Fibroblast of skin of abdomen (primary cell): ENCODE measurements at places on chromosomes 1 and 21.
A peak's percentile ranks its signal among the peaks of the same experiment; 100 is the strongest.

DNA sequence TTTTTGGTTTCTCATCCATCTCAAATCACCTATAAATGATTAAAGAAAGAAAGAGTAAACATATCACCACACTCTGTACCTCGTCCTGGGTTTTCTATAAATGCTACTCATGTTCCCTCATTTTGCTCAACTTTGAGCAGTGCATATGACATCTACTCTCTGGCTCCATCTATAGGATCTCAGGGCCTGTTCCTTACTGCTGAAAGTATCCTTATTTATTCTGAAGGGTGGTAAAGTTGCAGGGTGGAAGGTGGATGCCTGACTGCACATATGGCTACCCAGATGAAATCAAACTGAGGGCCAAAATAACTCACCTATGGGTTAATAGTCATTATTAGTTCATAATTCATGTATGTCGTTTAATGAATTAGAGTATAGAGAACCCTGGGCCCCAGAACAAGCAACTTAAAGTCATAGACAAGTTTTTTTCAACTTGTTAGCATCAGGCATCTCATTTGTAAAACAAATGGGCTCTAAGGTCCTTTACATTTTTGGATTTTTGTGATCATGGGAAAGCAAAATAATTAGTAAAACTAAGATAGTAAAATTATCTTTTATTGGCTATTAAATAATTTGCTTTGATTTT lies 46.5 kb downstream of the NCF2 start:
- peak; percentile 56 for DNase-seq

DNA sequence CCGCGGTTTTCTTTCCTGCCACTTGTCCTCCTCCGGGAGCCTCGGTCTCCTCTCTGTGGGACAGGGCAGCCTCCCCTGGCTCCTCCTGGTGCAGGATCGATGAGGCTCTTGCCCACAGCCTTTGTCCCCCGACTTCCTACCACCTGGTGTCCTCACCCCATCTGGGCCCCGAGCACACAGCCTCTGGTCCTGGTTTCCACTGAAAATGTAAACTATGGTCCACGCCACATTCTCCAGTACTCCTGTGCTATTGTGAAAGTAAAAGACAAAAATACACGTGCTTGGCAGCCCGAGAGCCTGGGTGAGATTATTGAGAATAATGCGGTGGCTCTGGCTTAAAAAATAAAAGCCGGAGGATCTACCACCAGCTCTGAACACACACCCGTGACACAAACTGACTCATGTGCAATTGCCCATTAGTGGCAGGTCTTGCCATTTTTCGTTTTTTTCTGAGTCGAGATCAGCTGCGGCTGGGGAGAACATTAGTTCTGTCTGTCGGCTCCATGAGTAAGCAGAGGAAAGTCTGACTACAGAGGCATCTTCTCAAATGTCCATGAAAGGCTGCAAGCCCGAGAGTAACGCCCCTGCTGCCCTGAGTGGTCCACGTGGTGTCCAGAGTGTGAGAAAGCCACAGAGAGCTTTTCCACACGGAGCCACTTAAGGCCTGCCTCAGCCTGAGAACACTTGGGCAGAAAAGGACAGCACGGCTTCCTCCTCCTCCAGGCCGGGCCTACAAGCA lies 5.7 kb upstream of the COL6A2 start:
- DNase-seq: peak; percentile 99

- no peak for DNase-seq
These were observed 6.1 kb downstream of the RNF223 start for GRCh38 chr1:1067860-1068516.

- DNase-seq: no peak
These were observed 10.3 kb downstream of the LAPTM5 start for GRCh38 chr1:30747033-30748008.

DNA sequence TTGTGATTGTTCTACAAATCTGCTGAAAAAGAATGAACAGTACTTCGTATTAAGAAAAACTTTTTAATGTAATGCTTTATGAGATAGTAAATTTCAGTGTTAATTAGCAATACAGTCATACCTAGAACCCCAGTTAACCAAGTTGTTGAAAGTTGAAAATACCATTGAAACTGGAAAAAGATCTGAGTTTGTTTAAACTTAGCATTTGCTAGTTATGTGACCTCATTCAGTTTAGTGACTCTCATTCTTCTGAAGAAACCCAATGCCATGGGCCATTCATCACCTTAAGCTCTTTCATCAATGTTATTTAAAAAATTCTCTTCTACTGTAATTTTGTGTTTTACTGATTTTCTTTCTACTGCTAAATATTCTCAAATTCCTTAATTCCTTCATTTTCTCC lies 20.2 kb downstream of the RCOR3 start:
- DNase-seq: no peak

- no peak for DNase-seq
These were observed 510.4 kb upstream of the ADGRL2 start for GRCh38 chr1:81290326-81290725.

- DNase-seq: no peak
These were observed 116.1 kb downstream of the DMRTB1 start for GRCh38 chr1:53575141-53575954.

- no peak for DNase-seq
These were observed 103.8 kb downstream of the TRABD2B start for GRCh38 chr1:47893412-47893811.

DNA sequence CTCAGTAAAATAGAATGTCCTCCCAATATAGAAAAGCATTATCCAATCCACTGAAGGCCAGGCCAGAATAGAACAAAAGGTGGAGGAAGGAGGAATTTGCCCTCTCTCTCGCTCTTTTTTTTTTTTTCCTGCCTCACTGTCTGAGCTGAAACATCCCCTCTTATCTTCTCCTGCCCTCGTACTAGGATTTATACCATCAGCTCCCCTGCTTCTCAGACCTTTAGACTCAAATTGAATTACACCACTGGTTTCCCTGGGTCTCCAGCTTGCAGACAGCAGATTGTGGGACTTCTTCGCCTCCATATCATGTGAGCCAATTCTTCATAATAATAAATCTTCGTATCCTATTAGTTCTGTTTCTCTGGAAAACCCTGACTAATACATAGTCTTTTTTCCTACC lies 4.9 kb upstream of the ZMYM6 start:
- no peak for DNase-seq

GRCh38 chr1:84540759-84541158 lies 33.5 kb downstream of the CTBS start:
- peak; percentile 4 for DNase-seq

- no peak for DNase-seq
These were observed 193.2 kb downstream of the C1orf94 start for GRCh38 chr1:34369701-34370455.

- peak; percentile 58 for DNase-seq
These were observed 21.9 kb downstream of the RD3 start for GRCh38 chr1:211469938-211470529.

DNA sequence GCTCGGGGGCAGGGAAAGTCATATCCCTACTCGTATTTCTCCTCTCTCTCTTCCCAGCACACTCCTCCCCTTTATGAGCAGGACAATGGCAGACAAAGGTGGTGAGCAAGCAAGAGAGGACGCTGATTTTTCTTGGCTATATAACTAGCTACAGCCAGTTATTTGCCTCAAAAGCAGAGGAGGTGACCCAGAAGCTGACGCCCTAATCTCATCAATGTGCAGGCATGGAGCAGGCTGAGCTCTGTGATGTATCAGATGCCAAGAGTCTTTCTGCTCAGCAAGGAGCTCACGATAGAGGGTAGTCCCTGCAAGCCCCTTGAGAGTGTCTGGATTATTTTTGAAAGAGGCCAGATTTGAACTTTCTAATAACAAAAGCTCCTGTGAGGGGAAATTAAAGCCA lies 75.5 kb downstream of the ASTN1 start:
- DNase-seq: no peak

GRCh38 chr21:16834791-16835190 lies 678.1 kb upstream of the CXADR start:
- no peak for DNase-seq

DNA sequence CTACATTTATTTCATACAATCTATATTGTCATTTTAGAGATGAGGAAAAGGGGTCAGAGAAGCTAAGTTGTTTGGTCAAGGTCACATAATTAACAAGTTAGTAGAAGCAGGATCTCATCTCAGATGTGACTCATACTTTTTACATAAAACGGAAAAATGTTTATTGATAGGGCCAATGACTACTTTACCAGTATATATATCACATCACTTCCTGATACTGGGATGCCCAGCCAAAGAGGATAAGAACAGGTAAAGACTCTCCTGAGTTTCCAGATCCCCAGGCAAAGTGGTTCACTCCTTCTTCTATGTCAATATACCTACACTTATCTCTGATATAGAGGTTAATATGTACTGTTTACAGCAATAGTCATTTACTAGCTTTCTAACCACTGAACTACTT lies 21.0 kb downstream of the YIPF1 start:
- DNase-seq: no peak

DNA sequence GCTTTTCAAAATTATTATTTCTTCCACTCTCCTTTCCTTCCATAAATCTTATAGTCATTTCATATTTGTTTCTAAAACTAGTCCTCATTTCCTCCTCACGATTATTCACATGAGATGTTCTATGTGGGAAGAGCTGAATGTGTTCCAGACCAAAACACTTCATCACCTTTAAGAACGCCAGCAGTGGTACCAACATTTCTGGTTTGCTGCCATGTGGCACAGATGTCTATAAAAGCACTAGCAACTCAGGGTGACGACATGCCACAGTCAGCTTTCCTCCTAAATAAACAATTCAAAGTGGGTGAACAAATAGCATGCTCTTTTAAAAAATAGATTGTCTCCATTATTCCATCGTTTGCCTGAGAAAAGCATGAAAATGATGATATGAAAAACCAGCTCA lies 1217.8 kb upstream of the ADGRL2 start:
- DNase-seq: peak; percentile 4

- no peak for DNase-seq
These were observed 10.7 kb downstream of the FOXO6 start for GRCh38 chr1:41371630-41372599.

DNA sequence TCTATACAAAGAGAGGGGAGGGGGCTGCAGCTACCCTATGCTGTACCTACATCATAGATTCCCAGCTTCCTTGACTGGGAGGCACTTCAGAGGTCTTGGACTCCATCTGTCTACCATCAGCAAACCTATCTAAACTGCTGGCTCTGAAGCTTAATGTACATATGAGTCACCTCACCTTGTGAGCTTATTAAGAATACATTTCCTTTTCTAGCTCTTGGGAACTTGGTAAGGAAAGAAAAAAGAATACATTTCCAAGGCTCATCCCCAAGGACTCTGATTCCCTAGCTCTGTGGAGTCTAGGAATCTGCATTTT lies 50.0 kb upstream of the PRELP start:
- peak; percentile 25 for DNase-seq

DNA sequence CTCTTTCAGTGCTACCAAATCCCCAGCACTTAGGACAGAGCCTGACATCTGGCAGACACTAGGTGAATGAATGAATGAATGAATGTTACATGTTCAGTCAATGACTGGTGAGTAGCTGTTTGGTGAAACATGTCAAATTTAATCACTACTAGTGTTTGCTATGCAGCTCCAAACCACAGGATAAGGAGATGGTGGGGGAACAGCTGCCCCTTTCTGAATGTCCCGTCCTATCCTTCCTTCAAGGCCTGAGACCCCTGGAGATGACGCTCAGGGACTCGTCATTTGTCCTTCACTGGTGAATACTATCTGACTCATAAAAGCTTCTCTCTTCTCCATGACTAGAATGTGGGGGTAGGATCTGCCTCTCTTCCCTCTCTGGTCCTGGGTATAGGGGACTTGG lies 175.4 kb downstream of the HIVEP3 start:
- peak; percentile 89 for DNase-seq

- DNase-seq: no peak
These were observed 8.6 kb downstream of the AIM2 start for GRCh38 chr1:159067699-159068621.

GRCh38 chr1:102578804-102579203 lies 529.5 kb downstream of the COL11A1 start:
- DNase-seq: no peak

DNA sequence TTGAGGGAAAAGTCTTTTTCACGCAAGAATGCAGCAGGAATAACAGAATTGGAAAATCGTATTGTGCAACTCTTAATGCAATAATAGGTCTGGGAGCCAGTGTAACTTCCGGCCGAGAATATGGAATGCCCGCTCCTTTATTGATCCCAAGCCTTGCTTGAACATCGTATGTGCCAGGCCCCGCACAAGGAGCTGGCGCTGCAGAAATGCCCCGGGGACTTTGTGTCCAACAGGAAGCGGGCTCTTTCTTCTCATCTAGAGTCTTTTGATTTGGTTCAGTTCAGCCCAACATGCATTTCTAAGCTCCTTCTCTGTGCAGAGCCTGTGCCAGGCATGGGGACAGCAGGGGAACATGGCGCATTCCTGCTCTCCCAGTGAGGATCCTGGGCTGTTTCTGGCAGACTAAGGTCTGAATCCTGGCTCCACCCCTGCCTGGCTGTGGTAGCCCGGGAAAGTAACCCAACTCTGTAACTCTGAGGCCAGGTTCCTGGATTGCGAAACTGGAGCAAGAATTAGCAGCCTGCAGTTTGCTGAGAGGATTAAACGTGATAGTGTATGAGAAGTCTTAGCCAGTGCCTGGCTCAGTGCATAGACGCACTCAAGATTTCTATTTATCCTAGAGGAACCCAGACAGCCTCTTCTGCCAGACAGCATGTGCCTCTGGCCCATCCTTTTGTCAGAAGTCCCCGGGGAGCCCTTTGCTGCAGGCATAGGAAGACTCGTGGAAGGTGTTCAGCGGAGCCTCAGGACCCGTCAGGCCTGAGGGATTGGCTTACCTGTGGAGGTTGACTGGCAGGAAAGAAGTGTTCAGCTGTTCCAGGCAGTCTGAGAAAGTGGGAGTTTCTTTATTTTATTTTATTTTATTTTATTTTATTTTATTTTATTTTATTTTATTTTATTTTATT lies 987 bp upstream of the CDCP2 start:
- DNase-seq: peak; percentile 74

DNA sequence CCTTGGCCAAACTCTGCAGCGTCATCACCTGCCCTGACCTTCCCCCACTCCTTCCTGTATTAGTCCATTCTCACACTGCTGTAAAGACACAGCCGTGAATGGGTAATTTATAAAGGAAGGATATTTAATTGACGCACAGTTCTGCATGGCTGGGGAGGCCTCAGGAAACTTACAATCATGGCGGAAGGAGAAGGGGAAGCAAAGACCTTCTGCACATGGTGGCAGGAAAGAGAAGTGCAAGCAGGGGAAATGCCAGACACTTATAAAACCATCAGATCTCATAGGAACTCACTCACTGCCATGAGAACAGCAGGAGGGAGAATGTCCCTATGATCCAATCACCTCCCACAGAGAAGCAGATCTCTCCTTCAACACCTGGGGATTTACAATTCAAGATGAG lies 408.5 kb downstream of the PTPRU start:
- DNase-seq: no peak

DNA sequence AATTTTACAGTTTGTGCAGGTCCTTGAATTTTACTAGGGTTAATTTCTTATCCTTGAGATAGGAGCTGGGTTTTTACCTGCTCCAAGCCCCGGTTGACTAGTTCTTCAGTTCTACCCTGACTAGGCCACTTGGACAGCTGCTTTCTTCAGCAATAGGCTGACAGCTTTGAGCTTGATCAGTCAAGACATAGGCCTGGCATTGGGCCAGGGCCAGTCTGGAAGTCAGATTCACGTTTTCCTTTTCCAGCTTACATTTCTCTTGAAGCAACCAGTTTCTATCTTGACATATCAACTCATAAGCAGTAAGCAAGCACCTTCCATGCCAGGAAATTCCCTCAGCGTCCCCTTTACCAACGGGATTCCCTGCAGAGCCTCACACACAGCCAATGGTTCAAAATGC lies 63.7 kb upstream of the AJAP1 start:
- DNase-seq: no peak
